Panc1 (cell line): ENCODE measurements at places on chromosomes 4 and X.

- no peak for DNase-seq
These were observed 29.6 kb downstream of the TRIML1 start for GRCh38 chr4:188168726-188169373.

DNA sequence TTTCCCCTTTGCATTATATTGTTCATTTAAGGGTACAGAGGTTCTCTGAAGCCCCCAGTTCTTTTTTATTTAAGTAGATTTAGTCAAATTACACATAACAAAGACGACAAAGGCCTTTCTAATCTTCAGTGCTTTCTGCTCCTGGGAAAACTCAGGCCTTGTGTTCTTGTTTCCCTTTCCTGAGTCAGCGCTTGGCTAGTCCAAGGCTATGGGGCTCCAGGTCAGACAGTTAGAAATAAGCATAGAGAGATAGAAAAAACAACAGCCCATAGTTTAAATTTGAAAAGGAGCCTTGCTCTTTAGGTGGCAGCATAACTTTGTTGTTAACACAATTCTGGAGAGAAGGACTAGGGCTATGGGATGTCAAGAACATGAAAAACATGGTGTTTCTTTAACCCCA lies 97.3 kb downstream of the PPP1R2C start:
- no peak for DNase-seq

DNA sequence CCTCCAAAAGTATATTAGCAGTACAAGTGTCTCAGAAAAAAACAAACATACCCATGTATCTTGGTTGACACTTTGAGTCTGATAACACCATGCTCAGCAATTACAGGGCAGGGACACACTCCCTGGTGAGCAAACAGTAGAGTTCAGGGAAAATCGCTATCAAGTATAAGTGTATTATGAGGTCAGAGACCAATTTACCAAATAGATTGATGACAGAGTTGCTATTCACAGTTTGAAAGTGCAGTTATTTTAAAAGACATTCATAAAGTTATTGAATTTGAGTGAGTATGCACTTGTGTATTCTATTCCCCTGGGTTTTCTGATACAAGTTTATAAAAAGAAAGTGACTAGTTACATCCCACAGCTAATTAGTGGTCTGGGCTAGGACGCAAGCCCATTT lies 10.2 kb upstream of the LONRF3 start:
- no peak for DNase-seq

DNA sequence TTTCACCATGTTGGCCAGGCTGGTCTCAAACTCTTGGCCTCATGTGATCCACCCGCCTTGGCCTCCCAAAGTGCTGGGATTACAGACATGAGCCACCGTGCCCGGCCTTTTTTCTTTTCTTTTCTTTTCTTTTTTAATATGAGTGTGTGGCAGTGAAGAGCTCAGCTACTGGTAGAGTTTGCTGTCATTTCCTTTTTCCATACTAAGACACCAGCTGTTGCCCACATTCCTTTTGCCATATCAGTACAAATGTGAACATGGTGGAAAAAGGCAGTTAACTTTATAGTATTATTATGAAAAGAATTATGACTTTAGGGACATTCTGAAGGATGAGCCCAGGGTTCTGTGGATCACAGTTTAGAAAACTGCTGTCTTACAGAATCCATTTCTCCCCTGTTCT lies 69.8 kb downstream of the EGF start:
- no peak for DNase-seq

- no peak for DNase-seq
These were observed 180.1 kb upstream of the S100G start for GRCh38 chrX:16469870-16470269.

DNA sequence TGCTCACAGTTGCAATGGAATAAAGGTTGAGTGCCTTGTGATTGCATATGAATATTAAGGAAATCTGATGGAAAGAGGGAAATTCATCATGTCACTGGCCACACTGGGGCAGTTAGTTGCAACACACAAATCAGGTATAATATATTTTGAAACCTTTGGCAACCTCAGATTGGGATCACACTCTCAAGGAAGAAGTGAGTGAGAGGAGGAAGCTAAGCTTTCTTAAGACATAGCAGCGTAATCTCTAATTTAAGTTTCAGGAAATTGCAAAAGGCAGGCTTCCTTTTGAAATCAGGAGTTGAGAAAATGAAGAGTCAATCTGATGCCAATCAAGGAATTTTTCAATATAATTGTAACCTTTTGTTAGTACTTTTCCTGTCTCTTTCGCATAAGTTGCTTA lies 12.3 kb upstream of the CLTRN start:
- DNase-seq = no peak
